ENCODE measurements at places on chromosomes 5 and 9.

- DNase-seq = no peak
Measured at GRCh38 chr9:72789885-72790284, 163.0 kb downstream of the ALDH1A1 start.

- no peak for DNase-seq
Measured at GRCh38 chr5:77882670-77883257, 106.6 kb upstream of the TBCA start.

DNA sequence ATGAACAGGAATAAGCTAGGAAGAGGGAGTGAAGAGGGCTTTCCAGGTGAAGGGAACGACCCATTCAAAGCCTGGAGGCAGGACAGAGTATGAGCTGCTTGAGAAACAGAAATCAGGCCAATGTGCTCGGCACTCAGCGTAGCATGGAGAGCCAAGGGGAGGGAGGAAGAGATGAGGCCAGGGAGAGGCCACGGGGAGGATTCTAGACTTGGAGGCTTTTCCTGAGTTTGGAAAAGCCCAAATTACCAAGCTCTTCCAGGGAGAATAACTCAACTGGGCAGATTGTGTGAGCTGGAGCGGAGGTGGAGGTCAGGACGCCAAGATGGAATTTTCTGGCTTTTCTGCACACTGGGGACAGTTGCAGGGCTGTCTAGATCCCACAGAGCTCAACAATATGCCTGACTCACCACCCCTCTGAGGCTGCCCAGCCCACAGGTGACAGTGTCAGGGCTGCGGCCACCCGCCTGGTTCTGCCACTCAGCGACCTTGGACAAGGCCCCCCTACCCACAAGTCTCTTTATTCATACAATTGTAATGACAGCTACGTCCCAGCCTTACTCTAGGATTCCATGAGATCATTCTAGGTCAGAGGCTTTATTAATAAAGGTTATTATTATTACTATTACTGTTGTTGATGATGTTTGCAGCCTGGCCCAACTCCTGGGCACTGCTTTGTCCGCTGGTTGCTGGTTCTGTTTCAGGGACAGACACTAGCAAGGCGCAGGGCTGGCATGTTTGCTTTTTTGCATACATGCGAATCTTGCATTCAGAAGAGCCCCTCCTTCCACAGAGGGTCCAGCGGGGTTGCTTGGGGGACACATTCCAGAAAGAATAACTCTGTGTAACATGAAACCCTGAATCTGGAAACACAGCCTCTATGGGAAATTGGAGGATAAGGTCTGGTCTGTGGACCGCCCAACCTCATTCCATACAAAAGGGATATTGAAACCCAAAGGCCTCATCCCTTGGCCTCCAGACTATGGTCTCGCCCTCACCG, 9.4 kb upstream of the LMX1B start:
- DNase-seq = no peak

GRCh38 chr5:80082731-80083100, 47.6 kb downstream of the THBS4 start:
- peak; percentile 72 for DNase-seq

DNA sequence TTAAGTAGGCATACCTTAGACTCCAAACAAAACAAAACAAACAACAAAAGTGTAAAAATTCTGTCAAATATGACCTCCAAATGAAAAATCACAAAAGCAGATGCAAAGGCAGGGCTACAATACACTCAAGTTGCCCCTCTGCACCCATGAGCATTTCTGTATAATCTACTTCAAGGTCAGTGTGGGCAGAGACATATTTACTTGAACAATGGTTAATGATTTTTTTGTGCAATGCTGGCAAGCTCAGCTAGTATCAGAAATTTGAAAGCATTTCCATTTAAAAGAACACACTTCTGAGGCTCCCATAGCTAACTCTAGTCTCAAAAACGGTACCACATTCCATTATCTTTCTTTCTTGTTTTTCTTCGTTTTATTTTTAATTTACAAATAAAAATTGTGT, 57.9 kb downstream of the PLCXD3 start:
- DNase-seq = no peak

All from hematopoietic multipotent progenitor cell treated with erythropoietin and hydrocortisone succinate and interleukin-3 and kit ligand, for 15 days (in vitro differentiated cells).